ENCODE measurements at places on chromosomes 4 and X.

DNA sequence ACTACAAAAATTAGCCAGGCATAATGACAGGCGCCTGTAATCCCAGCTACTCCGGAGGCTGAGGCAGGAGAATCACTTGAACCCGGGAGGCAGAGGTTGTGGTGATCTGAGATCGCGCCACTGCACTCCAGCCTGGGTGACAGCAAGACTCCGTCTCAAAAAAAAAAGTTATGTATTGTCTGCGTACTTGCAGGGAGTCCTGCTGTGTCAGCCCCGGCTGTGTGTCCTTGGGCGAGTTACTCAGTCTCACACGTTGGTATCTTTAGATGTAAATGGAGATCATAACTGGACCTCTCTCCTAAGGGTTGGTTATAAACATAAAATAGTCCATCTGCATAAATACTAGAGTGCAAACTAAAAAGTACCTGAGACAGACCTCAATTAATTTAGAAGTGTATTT is 22.7 kb upstream of the TBC1D14 start:
- DNase-seq, result no peak

DNA sequence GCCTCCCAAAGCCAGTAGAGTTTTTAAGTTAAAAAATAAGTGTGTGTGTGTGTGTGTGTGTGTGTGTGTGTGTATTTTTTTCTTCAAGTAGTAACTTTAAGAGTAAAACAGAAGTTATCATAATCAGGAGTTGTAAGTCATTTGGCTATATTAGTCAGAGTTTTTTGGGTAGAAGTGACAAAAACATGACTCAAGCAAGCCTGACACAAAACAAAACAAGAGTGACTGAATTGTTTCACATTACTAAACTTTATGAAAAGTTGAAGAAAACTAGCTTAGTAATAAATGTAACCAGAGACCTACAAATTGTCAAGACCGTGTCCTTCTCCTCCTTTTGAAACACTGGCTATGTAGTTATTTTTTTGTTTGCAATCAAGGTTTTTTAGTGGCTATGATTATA is 738.0 kb upstream of the PITX2 start:
- no peak for DNase-seq

DNA sequence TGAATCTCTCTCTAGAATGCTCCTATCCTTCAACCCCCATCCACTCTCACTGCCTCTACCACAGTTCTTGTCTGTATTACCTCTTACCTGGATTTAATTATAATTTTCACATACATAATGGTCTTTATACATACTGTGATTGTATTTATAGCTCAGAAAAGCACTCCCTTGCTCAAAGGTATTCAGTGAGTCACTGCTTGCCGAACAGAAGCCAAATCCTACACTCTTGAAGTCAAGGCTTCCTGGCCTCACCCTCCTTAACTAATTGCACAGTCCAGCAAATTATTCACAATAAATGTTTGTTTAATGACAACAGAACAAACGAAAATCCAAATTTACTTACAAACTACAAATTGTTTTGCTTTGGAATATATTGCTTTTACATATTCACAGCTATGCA is 159.5 kb downstream of the KLHL13 start:
- DNase-seq, result peak; percentile 23

GRCh38 chr4:30641345-30641744 is 78.8 kb upstream of the PCDH7 start:
- no peak for DNase-seq

- no peak for DNase-seq
Measured at GRCh38 chrX:21398426-21398825, 24.2 kb downstream of the CNKSR2 start.

DNA sequence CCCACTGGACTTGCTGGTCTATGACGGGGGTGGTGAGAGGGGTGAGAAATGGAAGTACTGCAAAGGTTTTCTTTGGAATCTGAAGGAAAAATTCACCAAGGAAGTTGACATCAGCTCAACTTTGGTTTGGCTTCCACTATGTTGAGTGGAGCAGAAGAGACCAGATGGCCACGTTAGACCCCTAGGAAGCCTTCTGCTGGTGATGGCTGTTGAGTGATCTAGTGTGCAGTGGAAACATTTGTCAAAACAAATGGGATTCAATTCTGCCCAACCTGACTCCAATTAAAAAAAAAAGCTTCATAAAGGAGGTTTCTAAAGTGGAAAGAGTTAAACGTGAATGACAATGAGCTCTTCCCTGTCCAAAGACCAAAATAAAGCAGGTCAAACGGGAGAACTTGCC is 25.7 kb downstream of the SEL1L3 start:
- DNase-seq, result no peak

GRCh38 chrX:139932073-139932900 is 566 bp downstream of the ATP11C start:
- no peak for DNase-seq

- no peak for DNase-seq
Measured at GRCh38 chr4:110512901-110513300, 36.9 kb downstream of the ENPEP start.

Measured in retinal pigment epithelial cell (primary cell).